ENCODE measurements at places on chromosomes 12 and 14.

DNA sequence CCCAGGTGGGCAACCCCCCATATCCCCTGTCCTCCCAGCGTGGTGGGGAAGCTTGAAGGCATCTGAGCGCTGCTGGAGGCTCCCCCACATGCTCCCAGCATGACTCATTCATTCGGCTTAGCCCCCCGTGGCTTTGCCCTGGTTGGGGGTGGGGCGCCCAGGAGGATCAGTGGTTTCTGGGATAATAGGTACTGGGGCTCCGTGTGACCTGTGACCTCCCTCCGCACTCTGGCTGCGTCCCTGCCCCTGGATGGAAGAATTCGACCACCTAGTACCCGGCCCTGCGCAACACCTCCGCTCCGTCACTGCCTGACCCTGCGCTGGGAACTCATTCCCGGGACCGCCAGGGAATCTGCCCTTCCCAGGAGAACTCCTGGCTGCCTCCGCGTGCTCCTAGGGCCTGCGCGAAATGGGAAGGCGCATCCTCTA, 120.1 kb downstream of the AACS start:
- DNase-seq, result no peak

GRCh38 chr12:84692071-84692470, 220.5 kb downstream of the SLC6A15 start:
- no peak for DNase-seq

GRCh38 chr14:68792678-68792978, 239 bp downstream of the ZFP36L1 start:
- DNase-seq, result no peak

DNA sequence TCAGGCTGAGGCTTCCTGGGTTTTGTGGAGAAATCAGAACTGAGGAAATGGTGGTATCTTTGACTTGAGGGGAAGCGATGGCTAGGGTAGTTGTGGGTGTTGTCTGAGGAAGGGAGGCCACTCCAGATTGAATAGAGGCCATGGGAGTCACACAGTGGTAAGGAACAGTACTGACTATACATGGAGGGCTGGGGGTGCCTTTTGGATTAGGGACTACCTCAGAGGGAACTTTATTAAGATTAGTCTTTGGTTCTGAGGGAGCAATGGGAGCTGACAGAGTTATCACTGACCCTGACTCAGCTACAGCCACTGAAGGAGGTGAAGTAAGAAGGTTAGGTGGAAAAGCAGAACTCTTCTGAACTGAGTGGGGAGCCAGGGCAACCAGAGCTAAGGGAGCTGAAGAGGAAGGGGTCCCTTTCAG, 4.4 kb downstream of the NACA start:
- DNase-seq, result no peak

GRCh38 chr14:38038171-38038570, 169.5 kb upstream of the SSTR1 start:
- no peak for DNase-seq

GRCh38 chr14:101475456-101476257, 85.6 kb upstream of the DIO3 start:
- DNase-seq, result no peak

DNA sequence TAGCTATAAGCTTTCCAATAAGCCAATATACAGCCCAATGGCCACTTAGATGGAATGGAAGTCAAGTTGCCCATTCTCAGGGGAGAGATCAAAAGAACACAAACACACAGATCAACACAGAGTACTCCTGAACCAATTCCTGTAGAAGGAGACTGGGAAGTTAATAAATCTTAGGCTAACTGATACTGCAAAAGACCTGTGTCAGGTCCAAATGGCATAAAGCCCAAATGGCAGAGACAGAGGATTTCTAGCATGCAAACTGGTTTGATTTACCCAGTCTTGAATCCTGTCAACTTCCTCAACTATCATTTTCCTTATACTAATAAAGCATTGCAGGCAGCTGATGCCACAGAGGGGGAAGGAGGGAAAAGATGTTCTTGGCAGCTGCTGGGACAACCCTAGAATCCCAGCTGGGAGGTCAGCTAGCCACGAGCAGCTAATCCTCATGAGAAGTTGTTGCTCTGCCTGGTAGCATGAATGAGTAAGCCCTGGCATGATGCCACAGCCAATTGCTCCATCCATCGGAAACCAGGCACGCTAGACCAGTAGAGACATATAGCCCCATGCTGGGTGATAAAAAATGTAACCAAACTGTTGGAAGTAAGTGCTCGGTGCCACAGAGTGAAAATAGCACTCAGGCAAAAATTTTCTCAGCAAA, 26.2 kb downstream of the ANG start:
- DNase-seq, result no peak

DNA sequence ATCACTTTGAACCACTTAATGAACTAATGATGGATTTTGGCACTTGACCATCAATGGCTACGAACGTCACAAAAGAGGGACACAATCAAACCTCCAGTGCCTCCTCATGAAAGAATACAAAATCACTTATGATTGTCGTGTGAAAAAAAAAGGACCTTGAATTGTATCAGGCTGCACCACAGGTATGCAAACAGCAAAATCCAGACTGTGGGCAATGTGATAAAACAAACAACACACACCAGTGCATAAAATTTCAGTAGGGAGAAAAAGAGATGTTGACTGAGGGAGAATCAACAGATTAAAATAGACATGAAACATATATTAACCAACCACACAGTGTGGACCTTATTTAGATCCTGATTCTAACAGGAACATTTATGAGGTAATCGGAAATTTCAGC, 2.6 kb downstream of the TSPAN8 start:
- no peak for DNase-seq

DNA sequence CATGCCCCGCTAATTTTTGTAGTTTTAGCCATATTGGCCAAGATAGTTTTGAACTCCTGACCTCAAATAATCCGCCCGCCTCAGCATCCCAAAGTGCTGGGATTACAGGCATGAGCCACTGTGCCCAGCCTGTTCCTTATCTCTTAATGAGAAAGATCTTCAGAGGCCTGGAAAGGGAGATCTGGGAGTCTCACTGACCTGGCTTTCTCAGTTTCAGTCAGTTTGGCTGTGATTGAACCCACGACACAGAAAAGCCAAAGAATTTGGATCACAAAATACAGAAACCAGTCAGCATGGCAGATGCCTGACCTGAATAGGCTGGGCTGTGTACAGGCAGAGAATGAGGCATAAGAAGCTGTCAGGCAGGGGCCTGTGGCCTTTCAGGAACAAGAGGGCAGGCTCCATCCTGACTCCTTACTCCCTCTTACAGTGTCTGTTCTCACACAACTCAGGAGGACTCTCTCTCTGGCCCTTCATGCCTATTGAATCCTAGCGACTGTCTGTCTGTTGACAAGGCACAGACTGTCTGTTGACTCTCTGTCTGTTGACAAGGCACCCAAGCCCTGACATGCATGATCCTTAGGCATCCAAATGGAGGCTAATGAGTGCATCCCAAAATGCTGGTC, 366.5 kb upstream of the CCDC196 start:
- no peak for DNase-seq

DNA sequence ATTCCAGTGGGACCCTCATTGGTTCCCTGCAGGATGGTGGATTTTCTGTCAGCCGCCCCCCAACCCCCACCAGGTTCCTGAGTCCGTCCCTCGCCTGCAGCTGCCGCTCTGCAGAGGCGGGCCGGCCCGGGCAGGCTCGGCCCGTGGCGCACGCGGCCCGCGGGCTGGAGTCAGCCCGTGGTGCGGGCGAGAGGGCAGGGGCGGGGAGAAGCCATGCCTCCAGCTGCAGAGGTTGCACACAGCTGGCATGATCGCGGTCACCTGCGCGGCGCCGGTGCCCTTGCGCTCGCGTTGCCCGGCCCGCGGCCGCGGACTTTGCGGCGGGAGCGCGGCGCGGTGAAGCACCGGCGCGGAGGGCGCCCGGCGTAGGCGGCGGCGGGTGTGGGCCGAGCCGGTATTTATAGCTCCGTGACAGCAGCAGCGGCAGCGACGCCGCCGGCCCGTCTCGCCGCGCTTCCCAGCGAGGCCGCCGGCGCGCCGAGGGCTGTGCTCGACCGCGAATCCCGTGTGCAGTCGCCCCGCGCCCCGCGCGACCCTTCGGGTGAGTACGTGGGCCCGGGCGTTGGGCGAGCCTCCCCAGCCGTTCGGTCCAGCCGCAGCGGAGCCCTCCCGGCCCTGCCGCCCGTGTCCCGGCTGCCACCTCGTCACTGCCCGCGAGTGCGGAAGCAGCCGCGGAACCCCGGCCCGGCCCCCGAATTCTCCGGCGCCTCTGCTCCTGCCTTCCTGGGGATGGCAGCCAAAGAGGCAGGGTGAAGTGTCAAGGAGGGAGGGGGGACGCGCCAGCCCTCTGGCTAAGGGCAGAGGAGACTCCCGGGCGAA, at the start of gene TMEM117:
TMEM117 (plus strand) TSS at position 426 of the 819 bp plus-strand sequence.
- peak; percentile 54 for DNase-seq

DNA sequence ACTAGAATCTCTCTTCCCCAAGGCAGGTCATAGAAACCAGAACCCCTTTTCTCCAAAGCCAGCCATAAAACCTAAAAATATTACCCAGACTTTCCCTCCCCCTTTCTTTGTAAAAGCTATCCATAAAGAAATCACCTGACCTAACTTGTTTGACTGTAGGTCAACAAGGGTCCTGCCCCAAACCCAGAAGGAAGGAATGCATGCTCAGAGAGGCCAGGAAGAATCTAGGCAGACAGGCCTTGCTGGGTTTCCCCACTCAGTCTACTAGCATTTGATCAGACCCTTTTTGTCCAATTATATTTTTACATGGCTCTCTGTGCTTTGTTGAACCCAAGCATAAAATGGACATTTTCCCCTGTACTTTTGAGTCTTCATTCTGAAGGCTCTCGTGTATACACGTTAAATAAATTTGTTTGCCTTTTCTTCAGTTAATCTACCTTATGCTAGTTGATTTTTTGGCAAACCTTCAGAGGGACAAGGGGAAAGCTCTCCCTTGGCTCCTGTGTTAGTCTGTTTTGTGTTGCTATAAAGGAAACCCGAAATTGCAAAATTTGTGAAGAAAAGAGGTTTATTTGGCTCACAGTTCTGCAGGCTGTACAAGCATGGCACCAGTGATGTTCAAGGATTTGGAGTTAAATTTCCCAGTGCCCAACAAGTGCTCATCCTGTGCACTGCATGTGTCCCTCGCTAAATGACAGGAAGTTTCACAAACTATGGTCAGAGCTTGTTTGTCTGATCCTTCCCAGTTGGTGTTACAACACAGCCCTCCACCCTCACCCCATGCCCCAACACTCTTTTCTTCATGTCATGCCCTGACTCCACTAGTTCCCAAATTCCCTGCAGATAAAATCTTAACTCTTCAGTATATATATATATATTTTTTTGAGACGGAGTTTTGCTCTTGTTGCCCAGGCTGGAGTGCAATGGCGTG, 14.2 kb upstream of the RASSF3 start:
- DNase-seq, result no peak

DNA sequence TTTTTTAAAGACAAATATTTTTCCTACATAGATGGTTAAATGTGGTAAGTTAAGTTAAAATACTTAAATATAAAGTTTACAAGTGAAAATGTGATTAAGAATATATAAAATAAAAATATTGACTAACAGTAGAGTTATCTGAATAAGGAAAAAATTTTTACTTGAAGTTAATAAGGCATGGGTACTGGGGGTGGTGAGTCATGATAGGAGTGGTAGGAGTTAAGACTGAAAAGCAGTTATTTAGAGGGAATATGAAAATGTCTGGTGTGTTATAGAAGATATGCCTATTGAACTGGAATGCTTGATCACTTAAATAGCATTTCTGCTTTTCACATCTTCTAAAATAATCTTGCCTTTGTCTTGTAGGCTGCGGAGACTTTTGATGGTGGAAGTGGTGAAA, 68.7 kb downstream of the CCDC91 start:
- no peak for DNase-seq

DNA sequence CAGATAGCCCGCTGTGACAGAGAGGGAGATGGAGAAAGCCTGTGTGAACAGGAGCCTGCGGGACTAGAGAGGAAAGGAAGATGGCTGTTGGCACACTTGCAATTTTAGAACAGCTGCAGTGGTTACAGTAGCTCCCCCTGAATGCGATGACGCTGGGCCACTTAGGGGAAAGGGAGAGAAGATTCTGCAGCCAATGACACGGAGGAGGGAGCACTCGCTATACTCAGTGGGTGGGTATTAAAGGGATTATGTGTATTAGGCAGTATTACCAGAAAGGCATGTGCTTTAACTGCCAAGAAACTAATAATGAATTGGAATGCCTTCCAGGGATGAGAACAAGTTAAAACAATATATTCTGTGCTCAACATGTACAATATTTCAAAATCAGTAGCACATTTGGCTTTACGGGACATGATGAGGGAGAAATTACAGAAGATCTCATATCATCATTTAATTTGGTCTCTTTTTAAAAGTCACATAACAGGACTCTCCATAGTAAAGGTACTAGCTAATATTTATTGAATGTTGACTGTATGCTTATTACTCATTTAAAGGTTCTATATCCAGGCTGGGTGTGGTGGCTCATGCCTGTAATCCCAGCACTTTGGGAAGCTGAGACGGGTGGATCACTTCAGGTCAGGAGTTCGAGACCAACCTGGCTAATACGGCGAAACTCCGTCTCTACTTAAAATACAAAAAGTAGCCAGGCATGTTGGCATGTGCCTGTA, 35.9 kb upstream of the FOS start:
- no peak for DNase-seq

GRCh38 chr12:98211909-98212695, 303.3 kb upstream of the TMPO start:
- DNase-seq, result no peak

DNA sequence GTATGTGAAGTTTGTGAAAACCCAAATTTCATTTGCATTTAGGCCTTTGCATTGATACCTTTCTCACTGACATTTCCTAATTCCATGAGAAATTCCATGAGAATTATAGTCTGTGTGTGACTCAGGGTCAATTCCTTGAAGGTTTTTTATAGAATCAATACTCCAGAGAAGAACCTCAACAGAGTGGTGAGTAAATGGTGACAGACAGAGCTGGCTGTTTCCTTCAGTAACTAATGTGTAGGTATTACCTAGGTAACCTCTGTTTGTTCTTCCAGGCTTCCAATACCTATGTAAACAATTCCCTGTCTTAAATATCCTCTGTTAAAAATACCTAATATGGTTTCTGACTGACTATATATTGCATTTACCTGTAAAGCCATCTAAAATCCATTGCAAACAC, 117.0 kb downstream of the TTC8 start:
- no peak for DNase-seq

DNA sequence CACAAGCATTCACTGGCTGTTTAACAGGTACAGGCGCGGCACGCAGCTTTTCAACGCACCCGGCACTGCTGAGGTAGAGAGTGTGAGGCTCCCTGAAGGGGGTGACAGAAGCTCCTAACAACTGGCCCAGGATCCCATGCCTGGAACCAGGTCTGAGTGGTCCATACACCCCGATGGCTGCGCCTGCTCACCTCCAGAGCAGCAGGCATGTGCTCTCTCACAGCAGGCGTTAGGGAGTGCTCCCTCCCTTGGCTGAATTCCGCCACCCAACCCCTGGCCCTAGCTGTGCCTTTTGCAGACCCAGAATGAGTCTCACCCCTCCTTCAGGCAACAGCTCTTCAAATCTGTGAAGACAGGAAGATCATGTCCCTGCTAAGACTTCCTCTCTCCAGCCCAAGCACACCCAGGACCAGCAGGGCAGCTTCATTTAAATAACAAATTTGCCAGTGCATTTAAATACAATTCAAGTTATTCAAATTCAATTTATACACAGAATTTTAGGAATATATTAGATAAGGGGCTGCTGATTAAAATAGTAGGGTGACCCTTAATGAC, 86.0 kb downstream of the SETD3 start:
- no peak for DNase-seq

All from activated CD4-positive, alpha-beta T cell treated with anti-CD3 and anti-CD28 coated beads, Interleukin-2, amount 50 U/mL, for 1 hour (primary cell).